ENCODE measurements at places on chromosomes 4 and X.

- no peaks in the 10 kb centered on the region for H3K36me3 ChIP-seq
- no peak for DNase-seq
- peak overlapping the region; percentile 90 for H3K4me3 ChIP-seq
- H3K4me1 ChIP-seq, result peaks cover 10% of the 10 kb centered on the region
- H3K27ac ChIP-seq, result peak overlapping the region; percentile 94
Observed at GRCh38 chrX:119235051-119235511, 1.0 kb upstream of the PGRMC1 start.

GRCh38 chrX:150036181-150036580 is 97.9 kb upstream of the EOLA2 start:
- DNase-seq, result no peak
- H3K27ac ChIP-seq, result no peak overlapping the region
- H3K4me3 ChIP-seq, result no peak overlapping the region
- no peaks in the 10 kb centered on the region for H3K4me1 ChIP-seq
- no peaks in the 10 kb centered on the region for H3K36me3 ChIP-seq

GRCh38 chrX:133723930-133724329 is 261.5 kb downstream of the GPC3 start:
- peaks cover 2% of the 10 kb centered on the region for H3K27me3 ChIP-seq
- no peak for DNase-seq
- H3K4me1 ChIP-seq, result peaks cover 19% of the 10 kb centered on the region
- no peak overlapping the region for H3K4me3 ChIP-seq

GRCh38 chr4:78047366-78047765 is 9.8 kb upstream of the FRAS1 start:
- no peak overlapping the region for H3K27ac ChIP-seq
- DNase-seq, result no peak
- no peaks in the 10 kb centered on the region for H3K36me3 ChIP-seq
- peaks cover 13% of the 10 kb centered on the region for H3K4me1 ChIP-seq
- no peaks in the 10 kb centered on the region for H3K27me3 ChIP-seq

DNA sequence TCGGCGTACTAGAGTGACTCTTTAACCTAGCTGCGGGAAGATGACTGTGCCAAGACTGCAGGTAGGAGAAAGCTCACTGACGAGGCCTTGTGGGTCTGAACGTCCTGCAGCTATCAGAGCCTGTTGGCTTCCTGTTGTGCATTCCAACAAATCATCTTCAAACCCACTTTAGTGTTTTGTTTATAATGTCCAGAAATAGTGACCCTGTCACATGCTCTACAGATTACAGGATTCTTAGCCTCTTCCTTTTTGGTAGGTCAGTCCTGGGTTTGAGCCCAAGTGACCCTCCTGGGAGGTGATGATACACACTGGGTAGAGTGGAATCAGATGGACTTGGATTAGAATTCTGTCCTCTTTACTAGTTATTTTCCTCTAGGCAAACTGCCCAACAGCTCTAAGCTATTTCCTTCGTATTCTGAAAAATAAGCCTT is 33.2 kb downstream of the HTT start:
- no peaks in the 10 kb centered on the region for H3K36me3 ChIP-seq
- no peaks in the 10 kb centered on the region for H3K4me1 ChIP-seq

GRCh38 chr4:151951671-151952050 is 190.9 kb upstream of the GATB start:
- no peaks in the 10 kb centered on the region for H3K4me1 ChIP-seq
- no peak for DNase-seq
- H3K36me3 ChIP-seq, result peaks cover 10% of the 10 kb centered on the region
- H3K4me3 ChIP-seq, result no peak overlapping the region

GRCh38 chrX:694800-695199 is 64.2 kb downstream of the SHOX start:
- DNase-seq, result no peak
- no peak overlapping the region for H3K27ac ChIP-seq
- H3K4me1 ChIP-seq, result no peaks in the 10 kb centered on the region
- H3K36me3 ChIP-seq, result no peaks in the 10 kb centered on the region
- no peaks in the 10 kb centered on the region for H3K27me3 ChIP-seq

DNA sequence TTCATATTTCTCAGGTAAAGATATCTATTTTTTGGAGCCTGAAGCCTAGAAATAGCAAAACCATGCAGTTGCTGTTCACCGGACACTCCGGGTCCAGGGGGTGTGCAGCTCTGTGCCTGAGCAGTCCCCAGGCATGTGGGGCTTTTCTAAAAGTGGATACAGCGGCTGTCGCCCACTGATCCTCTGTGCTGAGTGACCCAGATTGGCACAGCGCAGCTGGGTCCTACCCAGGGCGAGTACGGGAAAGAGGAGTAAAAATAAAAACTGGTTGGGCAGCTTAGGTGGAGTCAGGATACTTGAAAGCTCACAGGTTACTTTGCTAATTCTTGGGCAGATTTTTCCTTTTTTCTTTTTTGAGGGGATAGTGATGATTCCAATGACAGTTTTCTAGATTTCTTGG is 118.8 kb downstream of the UCHL1 start:
- H3K36me3 ChIP-seq, result peaks cover 6% of the 10 kb centered on the region
- no peak overlapping the region for H3K27ac ChIP-seq
- peaks cover 6% of the 10 kb centered on the region for H3K27me3 ChIP-seq
- H3K4me1 ChIP-seq, result no peaks in the 10 kb centered on the region

DNA sequence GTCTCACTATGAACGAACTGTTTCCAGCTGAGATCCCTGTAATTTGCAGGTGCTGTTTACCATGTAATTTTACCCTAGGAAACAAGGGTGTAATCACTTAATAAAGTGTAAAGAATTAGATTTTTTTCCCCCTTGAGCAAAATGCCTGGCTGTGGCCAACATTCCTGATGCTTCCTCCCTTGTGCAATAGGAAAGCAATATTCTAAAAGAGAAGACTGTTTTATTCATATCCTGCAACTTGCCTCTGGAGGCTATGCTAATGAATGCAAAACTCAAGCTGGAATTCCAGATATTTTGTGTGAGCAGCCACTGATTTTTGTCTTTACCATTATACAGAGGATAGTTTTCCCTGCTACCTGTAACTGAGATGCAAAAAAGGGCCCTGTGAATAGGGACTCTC is 98.0 kb downstream of the AWAT2 start:
- DNase-seq, result no peak
- H3K36me3 ChIP-seq, result no peaks in the 10 kb centered on the region
- no peaks in the 10 kb centered on the region for H3K27me3 ChIP-seq
- H3K4me1 ChIP-seq, result no peaks in the 10 kb centered on the region

DNA sequence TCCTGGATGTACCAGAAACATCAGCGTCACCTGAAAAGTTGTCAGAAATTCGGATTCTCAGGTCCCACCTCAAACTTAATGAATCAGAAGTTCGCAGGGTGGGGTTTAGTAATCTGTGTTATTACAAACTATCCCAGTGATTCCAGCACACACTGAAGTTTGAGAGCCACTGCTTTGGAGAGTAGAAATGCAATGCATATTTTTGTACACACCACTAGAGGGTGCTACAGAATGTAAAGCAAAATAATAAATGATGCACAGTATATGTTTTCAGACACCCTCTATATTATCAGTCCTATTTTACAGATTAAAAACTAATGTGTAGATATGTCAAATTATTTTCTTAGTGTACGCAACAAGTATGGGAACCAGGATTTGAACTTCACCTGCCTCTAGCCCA is 2.4 kb upstream of the MORF4L2 start:
- H3K4me1 ChIP-seq, result no peaks in the 10 kb centered on the region
- H3K4me3 ChIP-seq, result no peak overlapping the region
- no peak for DNase-seq
- H3K27ac ChIP-seq, result no peak overlapping the region
- peaks cover 1% of the 10 kb centered on the region for H3K27me3 ChIP-seq

DNA sequence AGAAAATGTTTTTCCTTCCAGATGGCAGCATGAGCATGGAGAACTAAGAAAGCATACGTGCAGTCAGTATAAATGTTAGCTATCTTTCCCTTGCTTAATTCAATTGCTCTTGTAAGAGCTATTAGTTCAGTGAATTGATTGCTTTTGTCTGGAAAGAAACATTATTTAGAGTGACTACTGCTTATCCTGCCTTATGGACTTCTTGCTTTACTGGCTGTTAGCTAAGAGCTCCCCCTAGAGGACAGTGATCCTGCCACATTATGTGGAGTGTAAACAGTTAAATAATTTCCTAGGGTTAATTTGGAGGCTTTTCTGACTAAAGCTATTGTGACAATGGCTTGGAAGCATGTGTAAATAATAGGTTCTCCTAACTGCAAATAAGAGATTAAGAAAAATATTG is 1402.4 kb downstream of the FAM133A start:
- peaks cover 1% of the 10 kb centered on the region for H3K27me3 ChIP-seq
- H3K36me3 ChIP-seq, result no peaks in the 10 kb centered on the region
- H3K27ac ChIP-seq, result no peak overlapping the region
- no peak overlapping the region for H3K4me3 ChIP-seq
- no peaks in the 10 kb centered on the region for H3K4me1 ChIP-seq

DNA sequence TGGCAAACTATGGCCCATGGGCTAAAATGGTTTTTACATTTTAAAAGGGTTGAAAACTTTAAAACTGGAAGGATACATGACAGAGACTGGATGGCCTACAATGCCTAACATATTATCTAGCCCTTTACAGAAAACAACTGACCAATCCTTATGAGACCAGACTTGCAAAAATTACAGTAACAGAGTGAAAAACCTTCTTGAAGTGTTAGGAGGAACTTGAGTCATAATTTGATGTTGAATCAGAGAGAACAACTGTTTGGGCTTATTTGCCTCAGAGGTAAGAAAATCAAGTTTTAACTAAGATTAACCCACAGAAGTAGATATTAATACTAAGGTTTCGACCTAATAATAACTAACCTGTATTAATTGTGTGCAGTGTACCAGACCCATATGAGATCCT is 12.4 kb upstream of the NAP1L5 start:
- H3K27ac ChIP-seq, result no peak overlapping the region
- DNase-seq, result no peak
- H3K4me3 ChIP-seq, result no peak overlapping the region
- peaks cover 3% of the 10 kb centered on the region for H3K27me3 ChIP-seq
- no peaks in the 10 kb centered on the region for H3K4me1 ChIP-seq

- no peaks in the 10 kb centered on the region for H3K36me3 ChIP-seq
- H3K4me1 ChIP-seq, result no peaks in the 10 kb centered on the region
- no peak overlapping the region for H3K4me3 ChIP-seq
- no peaks in the 10 kb centered on the region for H3K27me3 ChIP-seq
- no peak for DNase-seq
- no peak overlapping the region for H3K27ac ChIP-seq
Observed at GRCh38 chrX:50638123-50638522, 167.5 kb upstream of the DGKK start.

DNA sequence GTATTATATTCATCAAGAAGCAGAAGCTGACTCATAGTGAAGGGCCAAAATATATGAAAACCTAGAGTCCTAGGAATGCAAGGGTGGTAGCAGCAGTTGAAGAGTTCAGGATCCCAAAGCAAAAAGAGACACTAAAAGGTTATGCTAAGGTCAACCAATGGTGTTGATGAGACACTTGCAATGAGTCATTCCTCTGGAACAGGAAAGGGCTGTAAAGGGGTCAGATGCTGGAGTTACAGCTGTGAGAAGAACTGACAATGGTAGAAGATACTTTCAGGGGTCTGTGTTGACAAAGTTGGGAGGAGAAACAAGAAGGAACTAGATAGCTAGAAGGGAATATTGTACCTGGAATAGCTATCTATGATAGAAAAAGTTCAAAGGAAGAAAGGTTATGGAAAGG is 47.5 kb downstream of the ZGRF1 start:
- no peak overlapping the region for H3K27ac ChIP-seq
- H3K36me3 ChIP-seq, result no peaks in the 10 kb centered on the region
- no peak for DNase-seq
- H3K4me3 ChIP-seq, result no peak overlapping the region
- no peaks in the 10 kb centered on the region for H3K27me3 ChIP-seq

GRCh38 chr4:133559987-133560386 is 410.9 kb downstream of the PCDH10 start:
- no peaks in the 10 kb centered on the region for H3K36me3 ChIP-seq
- H3K27ac ChIP-seq, result no peak overlapping the region
- no peaks in the 10 kb centered on the region for H3K27me3 ChIP-seq
- H3K4me1 ChIP-seq, result no peaks in the 10 kb centered on the region
- DNase-seq, result no peak
- H3K4me3 ChIP-seq, result no peak overlapping the region

DNA sequence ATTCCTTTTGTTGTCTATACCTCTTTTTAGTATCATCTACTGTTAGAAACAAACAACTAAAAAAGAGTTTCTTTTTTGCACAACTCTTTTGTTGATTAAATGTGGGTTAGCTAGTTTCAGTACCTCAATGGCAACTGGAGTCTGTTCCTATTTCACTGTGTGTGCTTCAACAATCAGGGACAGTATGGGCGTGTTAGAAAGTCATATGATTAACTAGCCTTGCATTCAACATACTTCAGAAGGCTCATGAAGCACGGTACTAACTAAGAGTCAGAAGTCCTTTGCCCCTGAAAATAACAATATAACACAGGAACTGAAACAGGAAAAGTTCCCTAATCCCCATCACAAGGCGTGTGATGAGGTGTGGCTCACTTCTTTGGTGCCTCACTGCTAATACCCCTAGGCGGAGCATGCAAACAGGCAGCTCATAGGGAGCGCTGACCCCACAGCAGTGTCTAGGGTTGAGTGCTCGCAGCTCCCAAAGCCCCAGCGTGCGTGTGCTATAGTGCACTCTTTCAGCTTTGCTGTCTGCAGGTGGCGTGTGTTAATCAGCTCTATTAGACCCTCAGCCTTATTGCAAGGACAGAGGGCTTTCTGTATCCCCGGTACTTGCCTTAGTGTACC is 203.1 kb upstream of the NDST3 start:
- H3K27me3 ChIP-seq, result no peaks in the 10 kb centered on the region
- DNase-seq, result no peak
- no peaks in the 10 kb centered on the region for H3K4me1 ChIP-seq
- H3K27ac ChIP-seq, result no peak overlapping the region
- no peak overlapping the region for H3K4me3 ChIP-seq

DNA sequence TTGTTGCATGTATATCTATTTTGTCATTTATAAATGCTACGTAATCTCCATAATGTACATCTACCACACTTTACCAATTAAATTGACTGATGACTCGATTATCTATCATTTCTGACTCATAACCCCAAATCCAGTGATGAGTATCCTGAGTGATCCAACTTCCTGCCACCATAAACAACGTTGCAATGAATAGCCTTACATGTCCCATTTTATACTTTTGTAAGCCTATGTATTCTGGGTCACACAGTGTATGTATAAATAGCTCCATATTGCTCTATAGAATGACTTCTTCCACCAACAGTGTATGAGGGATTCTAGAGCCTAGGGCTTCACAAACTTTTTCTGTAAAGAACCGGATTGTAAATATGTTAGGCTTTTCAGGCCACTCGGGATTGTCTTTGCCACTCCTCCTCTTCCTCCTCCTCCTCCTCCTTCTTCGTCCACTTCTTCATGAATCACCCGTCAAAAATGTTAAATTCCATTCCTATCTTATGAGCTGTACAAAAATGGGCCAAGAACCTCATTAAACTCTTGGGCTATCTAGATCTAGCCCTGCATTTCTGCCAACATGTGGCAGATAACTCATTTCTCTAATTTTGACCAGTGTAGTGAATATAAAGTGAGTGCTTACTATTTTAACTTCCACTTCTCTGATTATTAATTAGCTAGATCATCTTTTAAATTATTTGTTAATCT is 672.2 kb upstream of the AMOT start:
- no peak overlapping the region for H3K27ac ChIP-seq
- H3K36me3 ChIP-seq, result no peaks in the 10 kb centered on the region
- no peaks in the 10 kb centered on the region for H3K27me3 ChIP-seq
- H3K4me1 ChIP-seq, result no peaks in the 10 kb centered on the region
